Ovary (tissue), 10 donors: ENCODE measurements at places on chromosomes 4 and X. TPM values are rescaled to one million over a fixed set of nuclear protein-coding genes. Genes with fewer than 3 reads are reported as not detected.

DNA sequence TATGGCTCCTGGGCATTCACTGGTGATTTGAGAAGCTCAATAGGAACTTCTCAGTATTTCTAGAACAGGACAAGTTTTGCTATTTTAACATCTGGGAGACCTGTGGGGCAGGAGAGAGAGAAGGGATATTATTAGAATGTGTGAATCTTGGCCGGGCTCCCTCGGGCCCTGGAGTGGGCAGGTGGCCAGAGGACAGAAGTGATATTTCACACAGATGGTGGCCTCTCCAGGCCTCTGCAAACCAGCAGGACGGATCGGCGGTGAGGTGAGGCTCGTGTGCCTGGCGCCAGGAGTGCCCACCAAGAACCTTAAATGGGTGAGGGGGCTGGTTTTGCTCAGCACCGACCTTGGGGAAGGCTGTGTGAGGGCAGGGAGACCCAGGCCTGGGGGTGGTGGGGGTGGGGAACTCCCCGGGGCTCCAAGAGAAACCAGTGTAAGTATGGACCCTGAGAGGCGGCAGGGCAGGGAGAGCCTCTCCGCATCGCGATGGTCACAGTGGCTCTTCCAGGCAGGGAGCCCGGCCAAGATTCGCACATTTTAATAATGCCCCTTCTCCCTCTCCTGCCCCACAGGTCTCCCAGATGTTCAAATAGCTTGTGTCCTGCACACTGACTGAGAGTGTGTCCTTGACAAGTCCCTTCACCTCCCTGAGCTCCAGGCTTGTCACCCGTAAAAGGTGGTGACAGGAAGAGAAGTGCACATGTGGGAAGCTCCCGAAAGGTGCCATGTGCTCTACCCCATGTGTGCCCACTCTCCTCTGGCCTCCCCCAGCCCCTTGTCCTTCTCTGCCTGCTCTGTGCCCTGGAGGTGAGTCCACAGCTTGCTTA lies 64.9 kb downstream of the SORCS2 start:
- DNase-seq, result peak; percentile 79

DNA sequence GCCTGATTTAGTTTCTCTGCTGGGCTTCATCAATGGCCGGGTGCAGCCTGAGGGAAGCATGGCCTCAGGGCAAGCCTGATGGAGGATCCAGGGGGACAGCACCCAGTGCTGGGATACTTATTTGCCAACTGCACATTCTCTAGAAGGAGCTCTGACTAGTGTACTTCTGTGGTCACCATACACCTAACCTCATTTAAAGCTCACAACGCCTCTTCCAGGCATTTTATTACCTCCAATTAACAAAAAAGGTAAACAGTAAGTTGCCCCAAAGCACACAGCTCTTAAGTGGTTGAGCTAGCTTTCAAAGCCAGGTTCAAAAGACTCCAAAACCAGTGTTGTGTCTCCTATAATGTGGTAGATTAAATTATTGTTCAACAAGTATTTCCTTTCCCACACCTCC lies 26.8 kb upstream of the ATXN3L start:
- no peak for DNase-seq

GRCh38 chr4:61318431-61318830 lies 118.3 kb downstream of the ADGRL3 start:
- DNase-seq, result no peak

GRCh38 chrX:78838709-78839108 lies 91.2 kb downstream of the LPAR4 start:
- DNase-seq, result no peak

DNA sequence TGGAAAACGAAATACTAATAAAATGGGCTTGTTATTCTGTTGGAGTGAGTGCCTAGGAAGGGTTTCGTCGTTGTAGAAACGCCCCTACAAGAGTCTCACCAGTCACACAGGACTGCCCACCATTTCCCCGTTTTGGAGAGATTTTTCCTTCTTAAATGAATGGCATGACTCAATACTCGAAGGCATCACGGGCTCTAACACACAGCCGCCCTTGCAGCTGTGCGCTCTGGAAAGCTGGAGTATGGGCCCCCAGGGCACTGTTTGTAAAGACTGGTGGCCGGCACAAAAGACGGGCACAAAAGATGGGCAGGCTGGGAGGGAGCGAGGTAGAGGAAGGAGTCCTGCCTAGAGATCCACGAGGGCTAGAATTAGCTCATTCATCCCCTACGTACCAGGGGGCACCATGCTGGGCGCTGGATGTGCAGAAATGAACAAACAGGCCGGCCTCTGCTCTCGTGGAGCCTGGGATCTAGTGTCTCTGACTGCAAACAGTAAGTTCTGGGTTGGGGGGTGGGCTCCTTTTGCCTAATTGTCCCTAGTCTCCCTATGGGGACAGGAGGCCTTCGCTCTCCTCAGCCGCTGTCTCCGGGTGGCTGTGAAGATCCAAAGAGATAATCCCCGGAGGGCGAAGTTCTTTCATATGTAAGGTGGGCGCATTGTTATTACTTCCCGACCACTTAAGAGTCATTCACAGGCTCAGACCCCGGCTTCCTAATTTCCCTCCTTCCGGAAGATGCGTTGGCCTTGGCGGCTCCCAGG lies 1.0 kb upstream of the SFRP2 start:
- no peak for DNase-seq

GRCh38 chr4:166882221-166882620 lies 352.1 kb downstream of the SPOCK3 start:
- no peak for DNase-seq

DNA sequence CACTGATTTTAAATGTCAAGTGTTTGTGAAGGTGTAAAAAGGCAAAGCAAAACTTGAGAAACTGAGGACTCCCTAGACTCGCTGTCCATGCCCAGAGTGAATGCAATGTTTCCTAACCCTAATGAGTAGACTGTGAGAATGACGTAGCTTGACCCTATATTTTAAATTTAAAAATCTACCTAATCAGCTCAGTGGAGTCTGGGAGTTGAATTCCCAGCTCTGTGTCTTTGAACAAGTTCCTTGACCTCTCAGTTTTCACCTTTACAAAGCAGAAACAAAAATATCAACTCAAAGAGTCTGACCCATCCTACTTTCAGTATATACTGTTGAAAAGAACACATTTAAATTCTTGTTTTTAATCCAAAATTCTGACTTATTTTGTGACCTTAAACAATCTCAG lies 2.3 kb downstream of the FGA start:
- no peak for DNase-seq

DNA sequence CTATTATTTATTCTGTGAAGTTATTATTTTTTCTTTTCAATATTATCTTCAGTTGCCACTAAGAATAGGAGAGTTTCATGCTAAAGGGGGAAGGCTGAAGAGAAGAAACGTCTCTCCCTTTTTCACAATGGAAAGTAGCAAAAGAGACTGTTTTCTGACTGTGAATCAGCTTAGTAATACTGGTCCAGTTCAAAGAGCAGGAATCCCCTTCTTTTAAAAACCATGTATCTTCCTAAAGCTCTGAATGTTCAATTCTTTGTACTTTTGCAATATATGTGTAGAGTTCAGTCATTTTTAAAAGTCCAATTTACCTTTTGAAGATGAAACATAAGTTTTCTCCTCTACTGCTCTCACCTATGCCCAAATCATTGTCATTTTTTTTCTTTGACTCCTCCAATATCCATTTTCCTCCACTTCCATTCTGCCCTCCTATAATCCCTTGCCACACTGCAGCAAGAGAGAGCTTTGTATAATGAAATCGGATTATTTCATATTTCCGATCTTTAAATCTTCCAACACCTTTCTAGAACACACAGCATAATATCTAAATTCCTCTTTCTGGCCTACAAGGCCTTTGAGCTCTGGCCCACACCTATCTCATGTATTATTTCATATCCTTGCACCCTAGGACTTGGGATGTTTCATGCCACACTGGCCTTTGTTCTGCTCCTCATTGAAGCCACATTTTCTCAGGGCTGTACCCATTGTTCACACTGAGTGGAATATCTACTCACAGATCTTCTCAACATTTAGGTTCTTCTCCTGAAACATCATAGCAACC lies 195.3 kb downstream of the CAMK2D start:
- DNase-seq, result no peak

- no peak for DNase-seq
These were observed 13.6 kb downstream of the SH3RF1 start for GRCh38 chr4:169256856-169257761.

DNA sequence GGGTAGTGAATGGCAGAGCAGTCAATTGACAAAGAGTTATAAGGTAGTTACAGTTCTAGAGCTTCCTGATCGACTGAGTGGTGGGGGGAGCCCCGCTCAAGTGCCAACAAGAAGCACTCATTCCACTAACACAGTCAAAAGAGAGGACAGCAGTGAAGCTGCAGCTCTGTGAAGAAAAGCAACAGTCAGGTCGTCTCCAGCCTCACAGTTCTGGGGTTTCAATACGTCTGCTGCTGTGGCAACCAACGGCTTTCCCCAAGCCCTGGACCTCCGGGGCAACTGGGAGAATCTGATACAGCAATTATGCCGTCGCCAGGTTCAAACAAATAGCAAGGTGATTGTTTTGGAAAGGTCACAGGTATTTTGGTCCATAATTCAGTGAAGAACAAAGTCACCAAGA lies 30.8 kb downstream of the GPM6B start:
- no peak for DNase-seq

GRCh38 chr4:3706565-3707422 lies 59.4 kb upstream of the ADRA2C start:
- DNase-seq, result peak; percentile 9

DNA sequence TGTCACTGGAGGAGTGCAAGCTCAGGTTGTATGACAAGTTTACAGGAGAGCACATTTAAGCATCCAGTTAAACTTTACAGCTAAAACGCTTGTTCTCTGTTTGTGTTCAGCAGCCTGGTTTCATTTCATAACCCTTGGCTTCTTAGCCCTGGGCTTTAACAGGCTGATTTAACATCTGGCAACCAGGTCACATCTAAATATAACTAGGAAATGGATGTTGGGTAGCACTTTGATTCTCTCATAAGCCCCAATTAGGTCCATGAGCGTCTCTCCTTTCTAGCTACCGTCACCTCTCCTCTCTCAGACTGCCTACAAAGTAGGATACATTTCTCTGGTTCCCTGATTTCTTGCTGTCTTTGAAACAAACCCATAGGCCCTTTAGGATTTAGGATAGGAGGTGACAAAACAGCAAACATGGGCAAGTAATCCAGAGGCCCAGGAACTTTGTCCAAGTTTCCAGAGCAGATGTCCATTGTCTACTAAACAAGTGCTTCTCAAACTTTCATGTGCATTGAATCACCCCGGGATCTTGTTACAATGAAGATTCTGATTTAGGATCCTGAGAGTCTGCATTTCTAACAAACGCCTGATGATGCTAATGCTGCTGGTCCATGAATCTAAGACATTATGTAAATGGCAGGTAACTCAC lies 22.5 kb downstream of the OTUD6A start:
- DNase-seq, result no peak

GRCh38 chr4:102560115-102560514 lies 59.0 kb downstream of the NFKB1 start:
- no peak for DNase-seq

DNA sequence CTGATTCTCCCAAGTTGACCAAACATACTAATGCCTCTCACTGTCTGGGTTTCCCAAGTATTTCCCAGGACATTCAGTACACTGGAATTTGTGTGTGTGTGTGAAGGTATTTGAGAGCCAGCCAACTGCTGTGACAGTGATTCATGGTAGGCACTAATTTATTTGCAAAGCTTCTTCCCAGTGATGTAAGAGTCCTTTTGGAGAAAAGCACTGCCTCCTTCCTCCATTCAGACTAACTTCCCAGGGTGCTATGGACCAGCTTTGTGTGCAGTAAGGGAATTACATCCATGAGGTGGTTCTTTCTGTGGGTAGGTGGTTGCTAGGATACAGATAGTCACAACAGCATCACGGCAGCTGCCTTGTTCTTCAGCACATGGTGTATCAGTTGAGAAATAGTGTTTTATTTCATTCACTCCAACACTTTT lies 8.7 kb downstream of the EGF start:
- no peak for DNase-seq

DNA sequence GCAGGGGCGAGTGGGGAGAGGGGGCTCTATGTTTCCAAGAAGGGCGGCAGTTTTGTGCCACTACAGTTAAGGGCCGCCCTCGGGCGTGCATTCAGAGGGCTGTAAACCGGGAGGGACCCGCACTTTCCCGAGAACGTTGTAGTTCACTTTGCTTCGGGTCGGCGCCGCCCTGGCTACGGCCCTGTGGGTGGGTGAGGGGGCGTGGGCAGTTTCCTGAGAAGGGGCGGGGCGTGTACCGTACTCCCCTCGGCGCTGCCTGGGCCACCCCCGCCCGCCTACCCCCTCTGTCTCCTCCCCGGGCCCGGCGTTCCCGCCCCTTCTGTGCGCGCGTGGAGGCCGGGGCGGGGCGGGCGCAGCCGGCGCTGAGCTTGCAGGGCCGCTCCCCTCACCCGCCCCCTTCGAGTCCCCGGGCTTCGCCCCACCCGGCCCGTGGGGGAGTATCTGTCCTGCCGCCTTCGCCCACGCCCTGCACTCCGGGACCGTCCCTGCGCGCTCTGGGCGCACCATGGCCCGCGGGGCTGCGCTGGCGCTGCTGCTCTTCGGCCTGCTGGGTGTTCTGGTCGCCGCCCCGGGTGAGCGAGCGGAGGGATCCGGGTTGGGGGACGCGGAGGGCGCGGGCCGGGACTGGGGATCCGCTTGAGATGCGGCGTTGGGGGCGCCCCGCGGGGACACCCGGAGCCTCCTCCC lies at the start of gene CD99:
Gene CD99 (plus strand): TSS at position 440 of the 687 bp plus-strand sequence. CDS start 66 bp downstream, at position 506.
- peak; percentile 92 for DNase-seq

- DNase-seq, result no peak
These were observed 22.4 kb downstream of the GAB1 start for GRCh38 chr4:143358923-143359643.

GRCh38 chr4:120683897-120684540 lies 238.5 kb downstream of the PRDM5 start:
- no peak for DNase-seq

DNA sequence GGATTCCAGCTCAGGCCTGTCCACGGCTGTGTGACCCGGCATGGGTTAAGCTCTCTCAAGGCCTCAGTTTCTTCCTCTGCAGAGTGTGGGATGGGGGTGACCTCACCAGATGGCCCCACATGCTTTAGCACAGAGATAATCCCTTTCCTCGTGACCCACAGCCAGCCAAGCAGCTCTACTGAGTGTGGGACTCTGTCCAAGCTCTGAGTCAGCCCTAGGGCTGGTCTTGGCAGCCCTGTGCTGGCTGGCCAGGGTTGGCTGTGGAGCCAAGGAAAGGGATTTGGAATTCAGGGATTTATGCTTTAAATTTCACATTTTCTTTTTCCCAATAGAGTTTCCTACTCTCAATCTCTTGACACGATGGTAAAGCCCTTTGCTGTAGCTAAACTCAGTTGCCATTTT lies 19.7 kb upstream of the SPON2 start:
- DNase-seq, result peak; percentile 93

- DNase-seq, result no peak
These were observed 770.8 kb upstream of the PRKX start for GRCh38 chrX:4484266-4484665.

- DNase-seq, result no peak
These were observed 836 bp downstream of the BTK start for GRCh38 chrX:101385026-101385684.

- no peak for DNase-seq
These were observed 140.0 kb upstream of the SCML1 start for GRCh38 chrX:17597327-17597726.

- DNase-seq, result no peak
These were observed 261.8 kb upstream of the ARX start for GRCh38 chrX:25277574-25277973.

Gene TRIM75
- total RNA-seq, result not detected

Gene RNF150
- total RNA-seq, result 40.9 TPM

Gene PNCK
- not detected for total RNA-seq

Gene ABCB7
- total RNA-seq, result 23.8 TPM

Gene MRFAP1L1
- total RNA-seq, result 59.3 TPM

Gene NUDT10
- 48.0 TPM for total RNA-seq

Gene MAGEA9B
- total RNA-seq, result not detected

Gene CEP135
- 8.8 TPM for total RNA-seq

Gene POU3F4
- total RNA-seq, result not detected

Gene DCLK2
- 4.4 TPM for total RNA-seq

Gene DMP1
- total RNA-seq, result not detected
